ENCODE measurements at places on chromosomes 6 and 20.
A peak's percentile ranks its signal among the peaks of the same experiment; 100 is the strongest.

DNA sequence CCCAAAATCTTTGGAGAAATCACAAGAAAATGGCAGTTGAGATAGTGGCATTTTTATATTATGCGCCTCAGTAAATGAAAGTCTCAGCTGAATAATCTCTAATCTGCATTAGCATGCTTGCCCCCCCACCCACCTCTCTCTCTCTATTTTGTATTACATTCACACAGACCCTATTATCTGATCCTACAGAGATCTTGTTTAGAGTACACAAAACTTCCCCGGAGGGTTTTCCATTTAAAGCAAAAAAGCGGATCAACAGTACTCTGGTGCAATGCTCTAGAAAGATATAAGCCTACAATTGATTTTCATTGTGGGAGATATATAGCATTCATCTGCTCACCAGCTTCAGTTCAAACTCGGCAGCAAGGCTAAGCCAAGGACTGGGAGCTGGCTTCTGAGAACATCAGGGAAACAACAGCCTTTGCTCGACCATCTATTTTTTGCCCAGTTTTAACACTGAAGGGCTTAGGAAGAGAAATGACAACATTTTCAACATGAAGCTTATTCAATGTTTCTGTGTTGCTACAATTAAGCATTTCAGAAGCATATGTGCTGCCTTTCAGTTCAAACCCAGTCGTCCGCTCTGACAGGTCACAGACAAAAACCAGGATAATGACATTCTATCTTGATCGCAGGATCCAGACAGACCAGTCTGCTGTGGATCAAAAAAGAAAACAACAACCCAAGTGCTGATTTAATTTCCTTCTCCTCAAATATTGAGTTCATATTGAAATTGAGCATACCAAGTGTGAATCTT lies 137.6 kb upstream of the ATXN1 start:
- no peak for DNase-seq

DNA sequence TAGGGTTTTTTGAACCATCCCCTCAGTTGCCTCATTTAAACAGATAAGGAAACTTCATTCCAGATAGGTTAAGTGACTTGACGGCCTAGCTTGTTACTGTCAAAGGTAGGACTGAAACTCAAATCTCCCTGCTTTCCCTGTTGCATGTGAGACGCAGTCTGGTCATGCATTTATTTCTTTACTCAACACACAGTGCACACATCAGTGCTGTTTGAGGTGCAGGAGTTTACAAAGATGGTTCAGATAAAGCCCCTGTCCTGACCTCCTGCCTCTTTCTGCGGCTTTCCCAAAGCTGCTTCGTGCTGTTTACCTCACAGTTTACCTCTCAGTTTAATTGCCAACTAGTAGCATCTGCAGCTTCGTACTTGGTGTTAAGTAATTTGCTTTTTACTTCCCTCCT lies 26.6 kb downstream of the TIAM2 start:
- DNase-seq, result no peak

- no peak for DNase-seq
Measured at GRCh38 chr6:5941188-5941587, 65.5 kb downstream of the NRN1 start.

DNA sequence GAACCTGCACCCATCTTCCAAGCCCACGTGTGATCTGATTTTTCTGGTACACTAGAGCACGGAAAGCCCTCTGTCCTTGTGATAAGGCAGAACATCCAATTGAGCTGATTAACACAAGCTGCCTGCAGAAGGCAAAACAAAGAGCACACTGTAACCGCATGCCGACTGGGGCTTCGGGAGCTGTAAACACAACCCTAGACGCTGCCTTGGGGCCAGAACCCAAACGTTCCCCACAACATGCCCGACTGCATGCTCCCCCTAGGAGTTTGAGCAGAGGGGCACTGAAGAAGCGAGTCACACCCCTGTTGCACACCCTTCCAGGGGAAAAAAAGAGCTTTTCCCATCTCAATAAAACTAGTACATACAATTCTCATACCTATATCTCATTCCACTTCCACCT lies 470.7 kb downstream of the HTR1B start:
- no peak for DNase-seq

DNA sequence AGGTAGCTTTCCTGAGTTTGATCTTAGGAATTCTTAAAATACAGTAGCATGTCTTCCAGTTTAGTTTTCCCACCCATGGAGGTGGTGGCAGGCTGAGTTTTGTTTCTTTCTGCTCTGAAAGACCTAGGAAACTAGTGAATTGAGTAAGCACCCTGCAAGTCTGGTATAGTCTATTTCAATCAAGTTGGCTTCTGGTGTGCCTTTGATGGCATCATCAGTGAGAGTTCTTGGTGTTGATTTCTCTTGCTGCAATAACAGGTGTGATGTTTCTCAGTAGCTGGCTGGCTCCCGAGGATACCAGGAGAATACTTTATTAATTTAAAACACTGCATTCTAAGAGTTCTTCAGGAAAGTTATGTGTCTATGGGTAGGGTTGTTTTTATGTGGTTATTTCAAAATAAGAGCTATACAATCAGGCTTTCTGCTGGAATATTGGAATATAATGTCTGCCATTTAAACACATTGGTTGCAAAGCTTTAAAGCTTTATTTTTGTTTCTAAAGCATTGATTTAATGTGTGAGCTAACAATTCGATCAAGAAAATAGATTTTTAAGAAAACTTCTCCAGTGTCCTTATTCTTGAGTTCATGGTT lies 19.0 kb downstream of the VAPB start:
- DNase-seq, result no peak

- no peak for DNase-seq
Measured at GRCh38 chr20:16666272-16666671, 63.6 kb upstream of the SNRPB2 start.

GRCh38 chr6:168200571-168201134 lies 118.9 kb downstream of the DACT2 start:
- no peak for DNase-seq

- DNase-seq, result no peak
Measured at GRCh38 chr6:148780918-148781436, 34.1 kb downstream of the UST start.

- DNase-seq, result no peak
Measured at GRCh38 chr6:25384967-25385366, 105.8 kb downstream of the CARMIL1 start.

DNA sequence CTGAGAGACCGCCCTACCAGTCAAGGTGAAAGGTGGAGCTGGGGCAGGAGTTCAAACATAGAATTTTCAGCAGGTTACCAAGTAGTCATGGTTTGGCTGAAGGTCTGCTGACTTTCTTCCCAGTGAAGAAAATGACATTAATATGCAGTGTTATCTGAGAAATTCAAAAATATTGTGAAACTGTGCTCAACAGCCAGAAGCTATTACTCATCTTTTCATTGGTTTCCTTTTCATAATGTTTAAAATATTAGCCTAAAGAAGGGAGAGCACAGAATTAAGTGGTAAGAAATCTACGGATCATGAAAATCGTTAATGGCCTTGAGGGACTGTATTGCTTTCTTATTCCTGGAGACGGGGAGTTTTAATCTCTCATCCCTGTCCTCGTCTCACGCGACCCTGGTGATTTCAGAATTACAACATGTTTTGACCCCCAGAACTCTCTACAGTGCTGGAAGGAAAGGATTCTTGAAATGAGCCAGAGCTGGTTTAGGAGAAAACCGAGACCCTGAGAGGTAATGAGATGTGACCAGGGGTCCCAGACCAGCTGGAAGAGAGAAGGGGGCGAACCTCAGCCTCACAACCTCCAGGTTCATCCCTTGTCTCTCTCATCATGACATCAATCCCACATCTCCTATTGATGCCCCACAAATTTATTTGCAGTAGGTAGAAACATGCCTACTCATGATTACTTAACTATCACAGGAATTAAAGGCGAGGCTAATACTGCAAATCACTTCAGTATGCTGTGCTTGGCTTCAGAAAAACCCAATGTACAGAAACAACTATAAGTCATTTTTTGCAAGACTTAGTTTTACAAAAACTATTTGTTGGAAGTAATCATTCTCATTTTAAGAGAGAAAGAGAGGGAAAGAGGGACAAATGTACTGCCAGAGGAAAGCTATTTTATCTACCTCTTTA lies 209.5 kb downstream of the FNDC1 start:
- DNase-seq, result no peak

DNA sequence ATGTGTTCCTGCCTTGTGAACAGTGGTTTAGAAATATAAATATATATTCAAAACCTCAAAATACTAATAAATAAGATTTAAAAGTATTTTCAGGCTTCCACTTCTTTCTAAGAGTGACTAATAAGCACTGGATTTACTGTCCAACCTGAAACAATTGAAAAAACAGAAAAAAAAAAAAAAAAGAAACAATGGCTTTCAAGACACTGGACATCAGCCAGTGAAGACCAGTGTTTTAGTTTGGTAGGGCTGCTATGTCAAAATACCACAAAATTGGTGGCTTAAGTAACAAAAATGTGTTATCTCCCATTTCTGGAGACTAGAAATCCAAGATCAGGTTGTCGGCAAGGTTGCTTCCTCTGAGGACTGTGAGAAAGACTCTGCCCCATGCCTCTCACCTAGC lies 101.4 kb upstream of the PDE7B start:
- no peak for DNase-seq

GRCh38 chr20:4472906-4473305 lies 248.8 kb upstream of the PRND start:
- no peak for DNase-seq

- no peak for DNase-seq
Measured at GRCh38 chr20:62598761-62599194, 43.5 kb upstream of the SLCO4A1 start.

DNA sequence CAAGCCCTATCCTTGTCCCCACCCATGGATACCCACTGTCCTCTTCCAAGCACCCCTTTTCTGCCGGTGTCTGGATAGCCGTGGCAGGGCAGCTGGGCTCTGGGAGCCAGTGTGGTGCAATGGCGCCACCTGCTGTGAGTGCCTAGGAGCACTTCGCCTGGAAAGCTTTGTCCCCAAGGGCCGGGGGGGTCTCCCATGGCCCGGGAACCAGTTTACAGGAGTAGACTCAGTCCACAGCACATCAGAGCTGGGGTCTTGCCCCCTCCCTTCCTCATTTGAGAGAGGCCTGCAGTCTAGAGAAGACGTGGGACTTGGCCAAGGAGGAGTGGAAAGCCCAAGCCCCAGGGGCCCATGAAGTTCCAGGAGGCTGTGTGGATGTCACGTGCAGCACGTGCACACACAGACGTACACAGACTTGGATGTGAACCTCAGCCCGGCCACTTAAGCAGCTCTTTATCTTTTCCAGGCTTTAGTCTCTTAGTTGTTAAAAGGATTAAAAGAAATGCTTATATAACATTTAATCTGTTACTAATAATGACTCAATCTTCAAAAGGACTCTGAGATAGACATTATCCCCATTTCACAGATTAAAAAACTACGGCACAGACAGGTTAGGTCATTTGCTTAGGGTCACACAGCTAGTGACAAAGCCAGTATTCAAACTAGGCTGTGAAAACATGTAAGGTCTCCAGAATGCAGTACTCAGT lies 40.9 kb upstream of the CDH22 start:
- DNase-seq, result peak; percentile 22

- no peak for DNase-seq
Measured at GRCh38 chr6:1552296-1552761, 57.4 kb upstream of the FOXC1 start.

DNA sequence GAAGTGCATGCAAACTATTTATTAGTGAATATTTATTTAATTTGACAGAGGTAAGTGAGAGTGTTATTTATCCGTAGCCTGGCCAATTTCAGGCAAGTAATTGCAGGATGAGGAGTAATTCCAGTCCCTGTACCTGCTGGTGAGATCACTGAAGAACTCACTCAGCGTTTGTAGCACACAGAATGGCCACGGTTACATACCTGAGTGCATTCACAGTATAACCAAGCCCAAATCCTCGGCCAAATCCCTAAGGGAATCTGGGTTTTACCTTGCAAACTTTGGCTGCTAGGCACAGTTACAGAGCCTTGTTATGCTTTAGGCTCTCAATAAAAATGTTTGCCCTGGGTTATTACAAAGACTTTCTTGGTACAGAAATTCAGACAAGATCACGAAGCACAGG lies 93.3 kb downstream of the KCNQ5 start:
- DNase-seq, result no peak

- no peak for DNase-seq
Measured at GRCh38 chr6:75201021-75201420, 4.8 kb downstream of the COL12A1 start.

GRCh38 chr6:77136086-77136485 lies 327.2 kb downstream of the HTR1B start:
- DNase-seq, result no peak

GRCh38 chr20:50015636-50015992 lies 32.8 kb downstream of the SNAI1 start:
- DNase-seq, result no peak

DNA sequence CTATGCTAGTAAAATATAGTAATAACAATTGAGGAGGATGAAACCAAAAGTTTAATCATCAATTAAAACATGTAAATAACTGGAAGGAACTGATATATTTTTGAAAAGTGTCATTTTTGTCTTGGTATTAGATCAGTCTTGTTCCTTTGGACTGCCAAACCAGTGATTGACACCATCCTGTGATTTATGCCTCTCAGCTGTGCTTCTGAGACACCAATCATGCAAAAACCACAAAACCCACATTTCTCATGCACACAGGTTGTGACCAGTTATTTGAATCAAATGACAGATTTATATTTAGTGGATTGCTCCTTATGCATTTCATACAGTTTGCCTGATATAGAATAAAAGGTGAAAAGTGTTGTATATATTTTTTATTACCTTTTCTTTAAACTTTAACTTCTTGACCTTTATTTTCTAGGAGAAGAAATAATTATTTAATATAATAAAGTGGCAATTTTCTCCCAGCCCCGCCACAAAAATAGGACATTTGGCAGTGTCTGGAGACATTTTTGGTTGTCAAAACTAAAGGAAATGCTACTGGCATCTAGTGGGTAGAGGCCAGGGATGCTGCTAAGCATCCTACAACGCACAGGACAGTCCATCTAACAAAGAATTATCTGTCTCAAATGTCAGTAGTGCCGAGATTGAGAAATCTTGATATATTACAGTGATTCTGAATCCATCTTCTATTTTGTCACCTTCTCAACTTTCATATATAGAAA lies 383.6 kb downstream of the BCKDHB start:
- no peak for DNase-seq

DNA sequence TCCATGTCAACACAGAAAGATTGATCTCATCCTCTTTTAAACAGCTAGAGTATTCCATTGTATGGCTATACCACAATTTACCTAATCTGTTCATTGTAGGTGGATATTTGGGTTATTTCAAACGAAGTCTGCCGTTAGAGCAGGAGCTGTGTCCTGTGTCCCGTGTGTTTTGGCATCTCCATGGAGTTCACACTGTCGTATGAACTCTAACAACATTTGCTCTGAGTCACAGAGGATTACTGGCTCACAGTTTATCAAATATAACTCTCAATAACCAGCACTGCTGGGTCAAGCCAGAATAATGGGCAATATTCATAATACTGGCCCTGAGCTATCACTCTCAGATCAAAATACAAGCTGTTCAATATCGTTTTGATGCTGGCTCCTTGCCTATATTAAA lies 16.4 kb downstream of the TRAM2 start:
- no peak for DNase-seq

GRCh38 chr6:35191889-35192288 lies 21.9 kb upstream of the SCUBE3 start:
- DNase-seq, result no peak

DNA sequence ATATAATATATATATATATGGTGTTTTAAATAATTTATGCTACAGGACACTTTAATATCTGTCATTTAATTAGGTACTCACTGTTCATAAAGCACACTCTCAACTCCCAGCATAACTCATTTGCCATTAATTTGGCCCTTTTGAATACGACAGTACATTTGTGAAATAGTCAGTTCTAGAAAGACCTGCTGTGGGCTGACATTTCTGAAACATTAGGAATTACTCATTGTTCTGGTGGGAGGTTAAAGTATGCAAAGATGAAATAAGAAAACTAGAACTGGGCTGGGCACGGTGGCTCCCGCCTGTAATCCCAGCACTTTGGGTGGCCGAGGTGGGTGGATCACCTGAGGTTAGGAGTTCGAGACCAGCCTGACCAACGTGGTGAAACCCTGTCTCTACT lies 497.5 kb downstream of the UTRN start:
- no peak for DNase-seq

Data from activated T-helper 1 cell treated with Interleukin-2 at 50 U/mL for 16 hours (primary cell).